H7 (cell line): ENCODE measurements at places on chromosomes 5 and 9.
A peak's percentile ranks its signal among the peaks of the same experiment; 100 is the strongest.

DNA sequence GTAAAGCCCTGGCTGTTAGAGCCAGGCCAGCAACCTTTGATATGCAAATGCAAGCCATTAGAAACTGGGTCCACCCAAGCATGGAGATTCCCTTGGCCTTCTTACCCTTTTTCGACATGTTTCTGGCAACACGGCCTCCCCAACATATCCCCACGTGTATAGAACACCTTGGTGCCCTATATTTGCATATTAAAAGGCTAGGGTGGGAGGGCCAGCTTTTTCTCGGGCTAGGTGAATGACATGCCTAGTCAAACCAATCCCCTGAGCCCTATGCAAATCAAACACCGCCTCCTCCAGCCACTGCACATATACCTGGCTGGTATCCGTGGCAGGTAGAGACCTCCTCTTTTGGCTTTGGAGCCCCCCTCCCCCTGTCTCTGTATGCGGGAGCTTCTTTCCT lies 55.6 kb upstream of the ZFR start:
- DNase-seq: peak; percentile 44

DNA sequence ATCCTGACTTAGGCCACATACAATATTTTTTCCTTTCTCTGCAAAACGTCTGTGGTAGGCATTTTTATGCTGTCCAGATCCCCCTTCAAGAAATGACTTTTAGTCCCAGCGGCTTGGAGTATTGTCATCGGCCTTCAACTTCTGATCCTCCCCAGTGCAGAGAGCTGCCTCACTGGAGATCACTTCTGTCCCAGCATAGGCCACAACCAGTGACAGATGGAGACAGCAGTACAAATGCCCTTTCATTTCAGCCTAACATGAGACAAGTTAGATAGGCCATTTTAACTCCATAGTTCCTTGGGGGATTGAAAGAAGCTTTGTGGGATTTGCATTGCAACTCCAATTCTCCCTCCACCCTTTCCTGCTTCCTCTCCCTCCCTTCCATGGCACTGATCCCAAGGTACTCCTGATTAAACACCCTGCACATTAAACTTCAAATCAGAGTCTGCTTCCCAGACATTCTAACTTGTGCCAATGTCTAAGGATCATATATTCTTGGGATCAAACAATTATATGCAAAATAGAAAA lies 3.2 kb upstream of the MAMDC2 start:
- DNase-seq: no peak

DNA sequence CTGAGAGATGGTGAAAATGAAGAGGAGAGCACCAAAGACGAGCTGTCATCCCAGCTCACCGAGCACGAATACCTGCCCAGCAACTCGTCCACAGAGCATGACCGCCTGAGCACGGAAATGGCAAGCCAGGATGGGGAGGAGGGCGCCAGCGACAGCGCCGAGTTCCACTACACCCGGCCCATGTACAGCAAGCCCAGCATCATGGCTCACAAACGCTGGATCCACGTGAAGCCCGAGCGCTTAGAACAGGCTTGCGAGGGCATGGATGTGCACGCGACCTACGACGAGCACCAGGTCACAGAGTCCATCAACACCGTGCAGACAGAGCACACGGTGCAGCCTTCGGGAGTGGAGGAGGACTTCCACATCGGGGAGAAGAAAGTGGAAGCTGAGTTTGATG lies 27.4 kb upstream of the ZBTB34 start:
- DNase-seq: no peak

- DNase-seq: no peak
Observed at GRCh38 chr5:90560771-90561170, 2.2 kb downstream of the ADGRV1 start.

GRCh38 chr9:1128046-1128445 lies 77.9 kb downstream of the DMRT2 start:
- DNase-seq: no peak

DNA sequence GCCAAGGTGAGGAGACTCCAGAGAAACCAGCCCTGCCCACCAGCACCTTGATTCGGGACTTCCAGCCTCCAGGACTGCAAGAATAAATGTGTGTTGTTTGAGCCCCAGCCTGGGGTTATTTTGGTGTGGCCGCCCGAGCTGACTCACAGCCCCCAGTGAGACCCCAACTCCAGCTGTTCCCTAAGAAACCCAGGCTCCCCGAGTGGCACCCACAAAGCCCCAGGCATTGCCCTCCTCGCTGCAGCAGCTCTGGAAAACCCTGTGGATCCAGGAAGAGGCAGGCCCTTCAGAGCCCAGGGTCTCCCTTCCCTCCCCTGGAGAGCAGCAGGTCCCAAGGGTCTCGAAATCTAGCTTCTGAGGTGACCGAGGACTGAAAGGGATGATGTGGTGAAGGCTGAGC lies 69.2 kb upstream of the PPP1R26 start:
- DNase-seq: no peak

GRCh38 chr5:35442885-35443639 lies 174.6 kb upstream of the SPEF2 start:
- no peak for DNase-seq
